Left lung (tissue), 14 donors: ENCODE measurements at places on chromosomes 13 and 19. TPM values are rescaled to one million over a fixed set of nuclear protein-coding genes. Genes with fewer than 3 reads are reported as not detected.

- no peaks in the 10 kb centered on the region for H3K27me3 ChIP-seq
- no peak overlapping the region for H3K4me3 ChIP-seq
- H3K27ac ChIP-seq: peak overlapping the region; percentile 94
- H3K4me1 ChIP-seq: peaks cover 71% of the 10 kb centered on the region
Measured at GRCh38 chr19:17135001-17135853, 59.6 kb downstream of the MYO9B start.

GRCh38 chr13:98576963-98577835 lies at the start of gene STK24:
TSS of gene STK24 (minus strand) at chr13:98577107. CDS start at chr13:98576786, 321 bp downstream.
- no peaks in the 10 kb centered on the region for H3K36me3 ChIP-seq
- peak within 1 kb of the TSS; percentile 90 for H3K4me3 ChIP-seq
- peak within 1 kb of the TSS; percentile 91 for H3K27ac ChIP-seq
- peaks cover 53% of the 10 kb centered on the region for H3K4me1 ChIP-seq

- H3K27me3 ChIP-seq: no peaks in the 10 kb centered on the region
- H3K4me1 ChIP-seq: peaks cover 9% of the 10 kb centered on the region
- DNase-seq: peak; percentile 63
- no peak overlapping the region for H3K27ac ChIP-seq
Measured at GRCh38 chr19:19475015-19475765, 40.2 kb downstream of the TSSK6 start.

- no peak overlapping the region for H3K27ac ChIP-seq
- H3K4me1 ChIP-seq: peaks cover 3% of the 10 kb centered on the region
- H3K36me3 ChIP-seq: no peaks in the 10 kb centered on the region
- no peak overlapping the region for H3K4me3 ChIP-seq
Measured at GRCh38 chr19:51541458-51542357, 10.2 kb upstream of the SIGLEC6 start.

GRCh38 chr13:27141746-27142145 lies 29.9 kb downstream of the USP12 start:
- no peaks in the 10 kb centered on the region for H3K4me1 ChIP-seq
- H3K36me3 ChIP-seq: no peaks in the 10 kb centered on the region
- no peak overlapping the region for H3K27ac ChIP-seq
- no peak for DNase-seq
- H3K4me3 ChIP-seq: no peak overlapping the region
- H3K27me3 ChIP-seq: no peaks in the 10 kb centered on the region

DNA sequence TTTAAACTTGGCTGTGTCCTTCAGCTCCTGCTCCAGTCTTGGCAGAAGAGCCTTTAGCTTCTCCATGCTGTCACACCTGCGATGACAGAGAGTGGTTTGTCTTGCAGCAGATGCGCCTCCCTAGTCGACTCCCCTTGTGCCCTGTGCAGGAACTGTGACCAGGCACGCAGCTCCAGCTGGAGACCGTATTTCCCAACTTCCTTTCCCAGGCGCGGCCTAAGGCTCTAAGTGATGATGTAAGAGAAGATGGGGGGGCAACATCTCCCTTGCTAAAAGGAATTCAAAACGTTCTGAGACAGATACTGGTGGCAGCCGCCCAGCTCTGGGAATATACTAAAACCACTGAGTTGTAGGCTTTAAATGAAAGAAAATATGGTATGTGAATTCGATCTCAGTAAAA lies 16.3 kb downstream of the DCUN1D2 start:
- H3K27me3 ChIP-seq: no peaks in the 10 kb centered on the region
- H3K4me3 ChIP-seq: no peak overlapping the region
- no peaks in the 10 kb centered on the region for H3K4me1 ChIP-seq
- H3K36me3 ChIP-seq: peaks cover 61% of the 10 kb centered on the region
- H3K27ac ChIP-seq: no peak overlapping the region

DNA sequence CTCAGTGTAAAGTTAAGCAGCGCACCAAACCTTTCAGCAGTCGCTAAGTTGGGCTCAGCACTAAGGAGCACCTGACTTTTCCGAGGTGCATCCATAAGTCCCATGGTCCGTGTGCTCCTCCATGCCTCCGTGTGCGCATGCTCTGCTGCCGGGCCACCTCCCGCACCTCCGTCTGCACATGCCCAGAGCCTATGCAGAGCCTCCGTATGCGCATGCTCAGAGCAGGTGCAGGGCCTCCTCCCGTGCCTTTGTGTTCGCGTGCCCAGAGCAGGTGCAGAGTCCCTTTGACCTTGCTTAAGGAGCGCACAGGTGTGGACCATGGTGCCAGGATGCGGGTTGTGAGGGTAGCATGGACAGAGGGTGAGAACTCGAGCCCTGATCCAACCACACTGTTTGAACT lies 46.0 kb downstream of the ATP11A start:
- H3K36me3 ChIP-seq: peaks cover 5% of the 10 kb centered on the region
- H3K4me3 ChIP-seq: no peak overlapping the region
- DNase-seq: no peak
- no peak overlapping the region for H3K27ac ChIP-seq
- H3K27me3 ChIP-seq: no peaks in the 10 kb centered on the region

DNA sequence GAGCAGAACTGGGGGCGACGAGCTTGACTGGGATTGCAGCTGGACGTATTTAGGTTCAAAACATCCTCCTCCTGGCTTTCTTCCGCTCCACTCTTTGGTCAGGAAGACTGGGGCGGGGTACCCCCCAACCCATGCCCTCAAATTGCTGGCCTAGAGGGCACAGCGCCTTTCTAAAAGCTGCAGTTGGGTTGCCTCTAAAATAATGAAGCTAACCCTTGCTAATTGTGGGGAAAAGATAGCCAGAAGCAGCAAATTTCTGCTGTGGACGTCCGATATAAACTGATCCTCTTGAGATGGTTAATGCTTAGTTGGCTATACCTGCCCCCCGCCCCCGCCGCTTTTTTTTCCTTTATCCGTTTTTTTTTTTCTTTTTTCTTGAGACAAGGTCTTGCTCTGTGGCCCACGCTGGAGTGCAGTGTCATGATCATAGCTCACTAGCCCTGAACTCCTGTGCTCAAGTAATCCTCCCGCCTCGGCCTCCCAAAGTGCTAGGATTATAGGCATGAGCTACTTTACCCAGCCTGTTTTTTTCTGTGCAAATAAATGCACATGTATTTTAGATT lies 754 bp upstream of the CHERP start:
- H3K27ac ChIP-seq: peak overlapping the region; percentile 73
- H3K4me3 ChIP-seq: peak overlapping the region; percentile 93

DNA sequence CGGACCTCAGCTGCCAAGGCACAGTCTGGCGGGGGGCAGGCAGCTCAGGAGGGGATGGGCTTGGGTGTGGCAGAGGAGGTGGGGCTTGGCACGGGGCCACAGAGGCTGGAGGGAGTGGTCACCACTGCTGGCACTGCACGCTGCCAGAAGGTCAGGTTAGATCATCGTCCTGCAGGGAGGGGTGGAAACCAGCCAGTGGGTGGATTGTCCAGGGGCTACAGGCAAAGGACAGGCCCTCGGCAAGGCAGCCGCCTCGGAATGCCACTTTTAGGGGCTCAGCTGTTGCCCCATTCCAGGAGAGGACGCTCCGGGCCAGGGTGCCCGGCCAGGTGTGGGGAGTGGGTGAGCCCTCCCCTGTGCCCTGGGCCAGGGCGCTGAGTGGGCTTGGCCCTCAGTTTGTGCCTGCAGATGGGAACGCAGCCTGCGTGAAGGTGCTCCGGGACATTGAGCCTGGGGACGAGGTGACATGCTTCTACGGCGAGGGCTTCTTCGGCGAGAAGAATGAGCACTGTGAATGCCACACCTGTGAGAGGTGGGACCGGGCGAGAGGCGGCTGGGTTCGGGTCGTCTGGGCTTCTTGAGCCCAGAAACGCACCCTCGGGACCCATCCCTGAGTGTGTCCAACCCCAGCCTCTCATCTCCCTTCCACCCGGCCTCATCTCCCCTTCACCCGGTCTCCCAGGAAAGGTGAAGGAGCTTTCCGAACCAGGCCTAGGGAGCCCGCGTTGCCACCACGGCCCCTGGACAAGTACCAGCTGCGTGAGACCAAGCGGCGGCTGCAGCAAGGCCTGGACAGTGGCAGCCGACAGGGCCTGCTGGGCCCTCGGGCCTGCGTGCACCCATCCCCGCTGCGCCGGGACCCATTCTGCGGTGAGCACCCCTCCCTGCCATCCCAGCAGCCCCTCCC lies 6.4 kb downstream of the KMT5C start:
- H3K27ac ChIP-seq: no peak overlapping the region
- H3K4me3 ChIP-seq: no peak overlapping the region
- H3K27me3 ChIP-seq: no peaks in the 10 kb centered on the region

- H3K27me3 ChIP-seq: peaks cover 32% of the 10 kb centered on the region
- no peak overlapping the region for H3K27ac ChIP-seq
Measured at GRCh38 chr19:50313812-50314536, 15.2 kb downstream of the KCNC3 start.

- peak; percentile 13 for DNase-seq
- no peaks in the 10 kb centered on the region for H3K27me3 ChIP-seq
- peak overlapping the region; percentile 96 for H3K27ac ChIP-seq
- peak overlapping the region; percentile 72 for H3K4me3 ChIP-seq
Measured at GRCh38 chr19:21328406-21328805, 804 bp downstream of the ZNF708 start.

DNA sequence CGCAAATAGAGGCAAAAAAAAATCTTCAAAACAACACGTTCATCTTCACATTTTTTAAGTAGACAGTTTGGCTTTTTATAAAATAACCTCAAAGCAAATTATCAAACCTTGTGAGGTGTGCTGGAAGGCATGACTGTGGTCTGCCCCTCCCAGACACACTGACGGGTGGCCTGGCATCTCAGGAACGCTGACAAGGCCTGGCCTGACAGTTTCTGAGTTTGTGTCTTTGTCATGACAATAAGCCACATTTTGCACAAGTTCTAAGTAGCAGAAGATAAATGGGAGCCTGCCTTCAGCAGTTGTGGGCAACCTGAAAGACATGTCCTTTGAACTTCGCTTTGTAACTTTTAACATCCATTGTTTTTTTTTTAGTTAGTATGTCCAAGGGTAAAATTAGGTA lies 38.5 kb downstream of the SOX21 start:
- no peaks in the 10 kb centered on the region for H3K36me3 ChIP-seq
- H3K4me1 ChIP-seq: no peaks in the 10 kb centered on the region
- H3K27ac ChIP-seq: no peak overlapping the region
- H3K27me3 ChIP-seq: no peaks in the 10 kb centered on the region
- DNase-seq: no peak
- no peak overlapping the region for H3K4me3 ChIP-seq

- no peak overlapping the region for H3K4me3 ChIP-seq
- peaks cover 31% of the 10 kb centered on the region for H3K27me3 ChIP-seq
- no peak for DNase-seq
- H3K27ac ChIP-seq: no peak overlapping the region
- no peaks in the 10 kb centered on the region for H3K4me1 ChIP-seq
- H3K36me3 ChIP-seq: peaks cover 22% of the 10 kb centered on the region
Measured at GRCh38 chr19:6713773-6714692, 6.4 kb downstream of the C3 start.

DNA sequence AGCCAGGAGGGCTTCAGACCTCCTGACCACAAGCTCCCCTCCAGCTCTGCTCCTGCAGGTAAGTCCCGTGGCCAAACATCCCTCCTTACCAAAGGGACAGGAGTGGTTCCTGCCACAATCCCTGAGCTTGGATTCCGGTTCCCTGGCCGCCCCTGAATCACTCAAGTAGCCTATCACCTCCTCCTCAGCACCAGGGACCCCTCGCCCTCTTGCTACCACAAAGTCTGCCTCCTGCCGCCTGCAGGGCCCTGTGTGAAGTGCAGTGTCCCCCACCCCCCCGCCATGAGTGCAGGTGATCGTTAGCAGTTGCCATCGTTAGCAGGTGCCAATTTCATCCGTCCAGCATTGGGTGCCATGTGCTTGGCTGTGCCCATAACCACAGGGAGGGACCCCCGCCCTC lies 40.8 kb upstream of the RANBP3 start:
- no peak overlapping the region for H3K4me3 ChIP-seq
- no peaks in the 10 kb centered on the region for H3K27me3 ChIP-seq
- no peak overlapping the region for H3K27ac ChIP-seq
- H3K4me1 ChIP-seq: no peaks in the 10 kb centered on the region

GRCh38 chr19:821825-822503 lies at the start of gene PLPPR3:
TSS of gene PLPPR3 (minus strand) at chr19:821955. CDS start at chr19:821559, 396 bp downstream.
- H3K27ac ChIP-seq: no peak within 1 kb of the TSS
- no peak for DNase-seq
- H3K4me1 ChIP-seq: peaks cover 3% of the 10 kb centered on the region
- H3K4me3 ChIP-seq: peak within 1 kb of the TSS; percentile 35
- H3K36me3 ChIP-seq: no peaks in the 10 kb centered on the region

GRCh38 chr13:91904597-91904996 lies 506.2 kb downstream of the GPC5 start:
- H3K27me3 ChIP-seq: no peaks in the 10 kb centered on the region
- no peak overlapping the region for H3K27ac ChIP-seq
- no peak for DNase-seq
- H3K36me3 ChIP-seq: no peaks in the 10 kb centered on the region
- no peaks in the 10 kb centered on the region for H3K4me1 ChIP-seq

DNA sequence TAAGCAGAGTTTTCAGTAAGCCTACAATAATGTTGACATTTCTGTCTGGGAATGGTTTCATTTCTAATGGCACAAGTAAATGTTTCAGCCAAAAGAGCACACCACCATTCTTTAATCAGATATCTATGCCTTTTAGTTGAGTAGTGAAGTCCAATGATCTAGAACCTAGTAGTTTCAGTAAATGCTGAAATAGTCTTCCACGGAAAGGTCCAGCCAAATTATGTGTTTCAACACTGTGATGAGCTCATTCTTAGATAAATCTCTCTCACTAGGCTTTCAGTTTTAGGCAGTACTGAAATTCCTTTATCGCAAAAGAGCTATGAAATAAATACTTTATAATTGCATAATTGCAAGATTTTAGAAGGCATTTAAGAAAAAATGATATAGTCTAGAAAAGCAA lies 816.8 kb upstream of the PCDH9 start:
- no peaks in the 10 kb centered on the region for H3K4me1 ChIP-seq
- H3K36me3 ChIP-seq: no peaks in the 10 kb centered on the region
- H3K27me3 ChIP-seq: no peaks in the 10 kb centered on the region
- DNase-seq: no peak
- H3K4me3 ChIP-seq: no peak overlapping the region
- no peak overlapping the region for H3K27ac ChIP-seq

- H3K4me3 ChIP-seq: peak overlapping the region; percentile 68
- DNase-seq: peak; percentile 81
- H3K4me1 ChIP-seq: peaks cover 11% of the 10 kb centered on the region
- H3K27me3 ChIP-seq: no peaks in the 10 kb centered on the region
- peaks cover 33% of the 10 kb centered on the region for H3K36me3 ChIP-seq
- peak overlapping the region; percentile 99 for H3K27ac ChIP-seq
Measured at GRCh38 chr19:54191811-54192453, 824 bp downstream of the TSEN34 start.

Gene ZNF726
- total RNA-seq: 4.0 TPM

Gene SERPINE3
- total RNA-seq: not detected

Gene IGFL3
- not detected for total RNA-seq

Gene FOXA3
- 0.45 TPM for total RNA-seq

Gene INSL3
- 0.76 TPM for total RNA-seq

Gene NUP62
- total RNA-seq: 61.8 TPM

Gene ABHD8
- 16.9 TPM for total RNA-seq

Gene GNG7
- total RNA-seq: 5.7 TPM

Gene CYP2A7
- not detected for total RNA-seq
